ENCODE measurements at places on chromosomes 3 and 15.
A peak's percentile ranks its signal among the peaks of the same experiment; 100 is the strongest.

- no peak for DNase-seq
These were observed 75.1 kb downstream of the MYO9A start for GRCh38 chr15:72042865-72043264.

DNA sequence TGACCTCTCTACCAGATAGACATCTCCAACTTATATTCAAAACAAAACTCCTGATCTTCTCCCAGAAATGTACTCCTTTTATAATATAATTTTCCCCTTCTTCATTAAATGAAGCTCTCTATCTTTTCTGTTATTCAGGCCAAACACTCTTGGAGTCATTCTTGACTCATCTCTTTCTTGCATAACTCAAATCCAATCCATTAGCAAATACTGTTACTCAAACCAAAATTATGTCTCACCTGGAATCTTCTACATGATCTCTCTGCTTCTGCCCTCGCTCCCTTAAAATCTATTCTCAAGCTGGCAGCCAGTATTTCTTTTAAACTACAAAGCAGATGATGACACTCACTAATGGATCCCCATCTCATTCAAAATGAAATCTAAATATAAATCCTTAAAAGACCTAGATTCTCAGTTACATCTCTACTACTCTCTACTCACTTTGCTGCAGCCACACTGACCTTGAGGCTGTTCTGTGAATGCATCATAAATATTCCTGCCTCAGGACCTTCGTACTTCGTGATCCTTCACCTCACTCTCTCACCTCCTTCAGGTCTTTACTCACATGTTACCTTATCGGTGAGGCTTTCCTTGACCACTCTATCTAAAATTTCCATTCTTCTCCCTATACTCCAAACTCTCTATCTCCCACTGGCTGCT is 160.9 kb downstream of the TBC1D5 start:
- DNase-seq = no peak

GRCh38 chr3:129428376-129429079 is at the start of gene EFCAB12:
Gene EFCAB12 (minus strand): TSS chr3:129428636. CDS start chr3:129428488, 148 bp downstream.
- peak; percentile 78 for DNase-seq

GRCh38 chr15:69522361-69522760 is 69.7 kb downstream of the RPLP1 start:
- no peak for DNase-seq
